ENCODE measurements at places on chromosomes 6 and 20.

DNA sequence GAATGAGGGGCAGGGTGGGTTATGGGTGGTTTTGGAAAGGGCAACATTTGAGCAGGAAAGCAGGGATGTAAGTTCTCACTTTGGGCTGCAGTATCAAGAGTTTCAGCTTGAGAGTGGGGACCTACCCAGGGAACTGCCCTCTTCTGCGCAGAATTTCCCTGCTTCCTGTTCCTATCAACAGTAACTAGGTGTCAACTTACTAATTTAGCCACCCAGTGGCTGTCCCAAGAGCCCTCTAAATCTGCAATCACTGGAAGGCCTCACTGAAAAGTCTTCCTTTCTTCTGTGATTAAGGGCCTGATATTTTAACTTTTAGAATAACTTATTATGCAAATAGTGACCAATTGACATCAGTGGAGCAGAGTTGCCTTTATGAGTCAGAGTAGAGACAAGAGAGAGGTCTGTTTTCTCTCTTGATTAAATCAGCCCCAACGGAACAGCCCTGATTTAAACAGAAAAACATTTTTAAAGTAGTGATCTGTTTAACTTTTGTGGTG is 118.2 kb upstream of the RIPOR2 start:
- peak; percentile 57 for DNase-seq

DNA sequence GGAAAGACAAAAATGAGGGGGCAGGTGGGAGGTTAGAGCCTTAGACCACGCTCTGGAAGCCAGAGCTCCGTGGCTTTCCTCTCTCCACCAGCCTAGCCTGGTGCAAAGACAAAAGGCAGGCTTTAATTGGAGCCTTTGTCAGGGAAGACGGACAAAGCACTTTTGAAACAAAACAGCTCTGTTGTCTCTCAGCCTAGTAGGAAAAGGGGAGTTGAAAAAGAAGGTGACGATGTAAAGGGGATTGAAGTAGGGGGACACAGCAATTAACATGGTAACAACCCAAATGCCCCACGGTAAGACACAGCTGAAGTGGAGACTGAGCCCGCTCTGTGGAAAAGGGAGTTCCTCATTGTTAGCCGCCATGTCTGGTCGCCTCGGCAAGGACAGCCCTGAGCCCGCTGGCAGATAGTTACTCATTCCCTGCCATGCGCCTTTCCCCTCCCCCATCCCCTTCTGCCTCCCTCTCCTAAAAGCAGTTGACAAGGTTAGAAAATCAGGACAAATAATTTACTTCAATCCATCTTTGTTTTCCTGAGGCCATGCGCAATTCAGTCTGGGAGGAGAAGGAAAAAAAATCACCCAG is 93.0 kb downstream of the TCP11 start:
- DNase-seq = peak; percentile 29

GRCh38 chr6:138405816-138406413 is 1.9 kb downstream of the HEBP2 start:
- DNase-seq = no peak

- DNase-seq = no peak
Observed at GRCh38 chr20:46618316-46619100, 32.8 kb downstream of the SLC13A3 start.

- DNase-seq = peak; percentile 69
Observed at GRCh38 chr6:117477988-117478852, 4.3 kb upstream of the DCBLD1 start.

- DNase-seq = peak; percentile 69
Observed at GRCh38 chr6:166490671-166491500, 95.6 kb downstream of the RAMACL start.

DNA sequence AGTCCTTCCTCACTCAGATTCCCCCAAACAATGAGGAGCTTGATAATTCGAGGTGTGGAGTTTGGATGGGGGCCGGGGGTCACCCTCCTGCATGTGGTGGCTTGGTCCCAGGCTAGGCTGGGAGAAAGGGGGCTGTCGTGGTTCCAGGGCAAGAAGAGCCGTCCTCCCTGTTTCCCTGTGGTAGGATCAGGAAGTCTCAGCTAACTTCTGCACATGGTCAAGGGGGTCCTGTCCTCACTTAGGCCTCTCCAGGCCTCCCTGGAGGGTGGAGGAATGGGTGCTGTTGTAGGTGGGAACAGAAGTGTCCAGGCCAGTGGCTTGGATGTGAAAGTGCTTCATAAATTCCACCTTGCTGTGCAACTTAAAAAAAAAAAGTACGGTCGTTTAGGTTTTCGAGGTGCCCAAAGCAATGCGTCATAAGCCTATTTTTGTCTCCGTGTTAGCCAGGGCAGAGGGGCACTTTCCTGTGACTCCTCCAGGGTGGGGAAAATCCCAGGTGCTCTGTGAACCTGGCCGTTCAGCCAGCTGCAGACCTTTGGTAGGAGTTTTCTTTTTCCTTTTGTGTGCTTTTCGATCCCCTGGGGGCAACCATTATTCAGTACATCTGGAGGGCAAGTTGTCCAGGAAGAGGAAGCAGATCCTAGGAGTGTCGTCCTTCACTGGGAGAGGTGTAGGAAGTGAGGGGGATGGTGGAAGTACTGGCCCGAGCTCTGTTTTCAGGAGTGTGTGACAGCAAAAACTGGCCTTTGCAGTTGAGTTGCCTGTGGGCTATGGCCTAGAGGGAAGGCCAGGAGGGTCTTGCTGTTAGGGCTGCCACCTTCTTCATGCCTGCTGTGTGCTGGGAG is 9.6 kb downstream of the IGF2R start:
- no peak for DNase-seq

DNA sequence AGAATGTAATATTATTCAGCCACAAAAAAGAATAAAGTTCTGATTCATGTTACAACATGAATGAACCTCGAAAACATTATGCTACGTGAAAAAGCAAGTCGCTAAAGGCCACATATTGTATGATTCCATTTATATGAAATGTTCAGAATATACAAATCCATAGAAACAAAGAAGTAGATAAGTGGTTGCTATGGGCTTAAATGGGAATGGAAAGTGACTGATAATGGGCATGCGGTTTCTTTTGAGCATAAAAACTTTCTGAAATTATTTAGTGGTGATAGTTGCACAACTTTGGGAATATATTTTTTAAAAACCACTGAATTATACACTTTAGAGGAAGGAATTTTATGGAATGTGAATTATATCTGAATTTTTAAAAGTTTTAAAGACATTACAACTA is 33.4 kb upstream of the TCP11 start:
- DNase-seq = no peak

DNA sequence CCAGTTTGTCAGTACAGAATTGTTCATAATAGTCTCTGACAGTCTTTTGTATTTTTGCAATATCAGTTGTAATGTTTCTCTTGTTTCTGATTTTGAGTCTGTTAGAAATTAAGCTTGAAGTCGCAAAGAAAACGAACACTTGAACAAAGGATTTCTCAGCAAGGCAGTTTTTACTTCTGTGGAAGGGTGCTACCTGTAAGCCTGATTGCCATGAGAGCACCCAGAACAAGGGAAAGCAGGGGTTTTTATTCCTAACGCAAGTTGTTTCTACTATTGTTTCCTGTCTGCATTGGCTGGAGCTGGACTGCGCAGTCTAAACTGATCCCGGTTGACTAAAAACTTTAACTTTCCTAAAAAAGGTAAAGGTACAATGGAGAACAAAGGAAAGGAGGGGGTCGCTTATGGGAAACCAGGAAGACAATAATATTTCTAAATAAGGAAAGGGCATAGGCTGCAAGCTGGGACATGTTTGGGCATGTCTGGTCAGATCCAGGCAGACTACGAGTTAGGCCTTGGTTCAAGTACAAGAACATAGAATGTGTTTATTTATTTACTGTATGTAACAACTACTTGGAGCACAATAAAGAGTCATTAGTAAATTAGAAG is 28.5 kb downstream of the HLA-B start:
- no peak for DNase-seq

GRCh38 chr6:131980791-131981623 is 29.8 kb upstream of the CCN2 start:
- no peak for DNase-seq

DNA sequence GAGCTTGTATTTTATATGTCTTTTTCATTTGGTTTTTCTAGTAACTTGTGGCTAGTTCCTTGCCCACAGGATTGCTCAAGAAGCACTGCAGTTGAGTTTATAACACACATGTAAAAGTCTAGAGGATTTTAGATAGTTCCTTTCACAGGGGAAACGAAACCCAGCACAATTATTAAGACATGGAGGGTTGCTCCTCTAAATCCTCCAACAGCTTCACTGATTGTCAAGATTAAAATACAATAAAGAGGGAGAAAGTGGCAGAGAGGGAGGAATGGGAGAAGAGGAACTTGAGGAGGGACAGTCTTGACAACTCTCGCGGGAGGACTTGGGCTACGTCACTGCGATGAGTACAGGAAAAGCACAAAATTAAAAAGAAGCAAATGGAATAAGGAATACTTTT is 9.7 kb upstream of the TBC1D7 start:
- peak; percentile 64 for DNase-seq
